Inflammatory macrophage treated with lipopolysaccharide for 4 hours (primary cell): ENCODE measurements at places on chromosomes 4 and X.

- DNase-seq = no peak
Observed at GRCh38 chrX:46144566-46144965, 400.7 kb downstream of the ZNF674 start.

DNA sequence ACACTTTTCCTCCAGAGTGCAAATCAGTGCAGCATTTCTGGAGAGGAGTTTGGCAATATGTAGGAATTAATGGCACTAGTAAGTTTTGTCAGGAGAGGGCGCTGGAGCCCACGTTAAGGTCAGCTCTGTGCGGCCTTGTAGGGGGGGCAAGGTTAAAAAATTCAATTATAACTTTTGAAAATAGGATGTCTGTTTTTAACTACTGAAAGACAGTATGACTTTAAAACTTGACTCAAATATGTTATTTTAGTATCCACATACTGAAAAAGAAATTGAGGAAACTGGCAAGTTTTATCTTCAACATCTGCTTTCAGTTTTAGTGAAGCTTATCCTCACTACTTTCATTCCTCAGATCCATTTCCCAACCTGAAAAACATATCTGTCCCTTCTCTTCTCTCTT, 30.9 kb upstream of the HSD17B13 start:
- peak; percentile 14 for DNase-seq

DNA sequence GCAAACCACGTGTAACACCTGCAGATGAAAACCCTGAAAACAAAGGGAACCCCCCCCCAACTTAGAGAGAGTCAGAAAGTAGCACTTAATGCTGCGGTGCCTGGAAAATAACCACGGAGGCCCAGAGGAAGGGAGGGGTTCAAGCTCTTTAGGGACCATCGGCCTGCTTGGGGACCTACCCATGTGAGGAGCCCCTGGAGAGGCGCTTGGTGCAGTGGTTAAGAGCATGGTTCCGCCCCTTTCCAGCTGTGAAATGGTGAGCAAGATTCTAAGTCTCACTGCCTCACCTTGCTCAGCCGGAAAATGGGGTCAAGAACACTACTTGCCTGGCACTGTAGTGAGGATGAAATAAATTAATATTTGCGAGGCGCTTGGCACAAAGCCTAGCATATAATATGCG, 13.8 kb downstream of the SLC25A5 start:
- no peak for DNase-seq

GRCh38 chr4:96698831-96699230, 858.9 kb downstream of the PDHA2 start:
- DNase-seq = no peak

GRCh38 chrX:54007682-54008081, 36.6 kb downstream of the PHF8 start:
- DNase-seq = peak; percentile 1

- DNase-seq = no peak
Observed at GRCh38 chr4:76821641-76822040, 76.3 kb downstream of the SOWAHB start.

DNA sequence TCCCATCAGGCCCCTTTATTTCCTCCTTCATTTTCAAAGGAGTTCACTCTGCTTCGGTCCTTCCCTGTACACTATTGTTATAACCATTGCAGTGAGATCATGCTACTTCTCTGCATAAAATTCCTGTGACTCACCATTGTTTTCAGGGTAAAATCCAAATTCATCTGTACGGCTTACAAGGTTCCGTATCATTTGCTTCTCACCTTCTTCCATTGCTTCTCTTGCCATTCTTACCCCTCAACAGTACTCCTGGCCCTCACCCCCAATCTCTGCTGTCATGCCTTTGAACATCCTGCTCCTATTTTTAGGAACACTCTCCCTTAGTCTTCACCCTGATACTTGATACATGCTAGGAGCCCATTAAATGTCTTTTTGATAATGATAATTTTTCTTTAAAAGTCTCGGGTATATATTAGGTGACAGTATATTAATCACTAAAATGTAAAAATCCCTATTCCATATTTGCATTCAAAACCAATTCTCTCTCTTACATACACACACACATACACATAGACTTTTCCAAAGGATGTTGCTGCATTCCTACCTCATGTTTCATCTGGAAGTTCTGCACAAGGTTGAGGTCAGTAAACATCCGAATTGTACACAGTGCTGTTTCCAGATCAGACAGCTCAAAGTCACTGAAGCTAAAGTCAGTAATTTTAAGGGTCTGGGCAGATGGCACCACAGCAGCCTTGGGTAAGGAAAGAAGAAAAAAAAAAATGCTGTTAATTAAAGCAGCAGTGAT, 103.4 kb downstream of the PDE5A start:
- no peak for DNase-seq

DNA sequence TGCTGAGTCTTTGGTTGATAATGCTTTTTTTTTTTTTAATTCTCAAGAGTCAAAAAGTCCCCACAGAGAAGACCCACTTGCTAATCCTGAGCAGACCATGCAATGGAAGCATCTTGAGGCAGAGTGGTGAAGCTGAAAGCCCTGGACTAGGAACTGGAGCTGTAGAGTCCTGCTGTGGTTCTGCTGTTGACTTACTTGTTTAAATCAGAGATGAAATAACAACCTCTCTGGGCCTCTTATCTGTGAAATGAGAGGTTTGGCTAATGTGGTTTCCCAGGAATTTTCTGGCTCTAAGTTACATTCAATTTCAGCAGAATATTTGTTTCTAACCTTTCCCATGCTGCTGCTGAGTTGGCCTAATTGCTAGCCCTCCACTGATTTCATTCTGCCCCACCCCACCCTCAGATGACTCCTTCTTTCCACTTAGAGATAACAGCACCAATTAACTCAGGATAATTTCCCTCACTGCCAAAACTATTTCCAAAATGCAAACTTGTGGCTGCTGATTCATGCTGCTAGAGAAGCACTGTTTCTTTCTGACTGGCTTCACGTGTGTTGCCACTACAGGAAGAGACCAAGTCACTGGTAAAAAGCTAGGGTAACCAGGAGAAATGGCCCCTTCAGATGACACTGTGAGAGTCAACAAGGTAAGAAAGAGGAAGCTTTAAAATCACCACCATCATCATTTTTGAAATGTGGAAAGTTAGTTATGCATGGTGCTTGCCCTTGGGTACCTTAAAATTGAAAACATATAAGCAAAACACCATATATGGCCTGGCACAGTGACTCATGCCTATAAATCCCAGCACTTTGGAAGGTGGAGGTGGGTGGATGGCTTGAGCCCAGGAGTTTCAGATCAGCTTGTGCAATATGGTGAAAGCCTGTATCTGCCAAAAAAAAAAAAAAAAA, 326.4 kb downstream of the DCHS2 start:
- DNase-seq = no peak

DNA sequence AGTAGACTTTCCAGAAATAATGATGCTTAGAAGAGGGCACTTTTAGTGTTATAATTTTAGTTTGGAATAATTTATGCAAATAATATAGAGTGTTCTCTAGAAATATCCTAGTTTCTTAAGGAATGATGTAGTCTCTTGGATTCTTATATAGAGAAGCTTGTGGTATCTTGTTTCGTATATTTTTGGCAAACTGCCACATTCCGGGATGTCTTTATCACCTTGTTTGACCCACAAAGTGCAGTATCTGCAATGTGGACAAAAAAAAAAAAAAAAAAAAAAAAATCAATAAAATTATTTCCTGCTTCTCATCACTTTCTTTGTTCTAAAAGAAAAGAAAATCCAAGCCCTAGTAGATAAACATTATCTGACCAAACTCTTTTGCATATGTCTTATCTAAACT, 1577.7 kb upstream of the TENM3 start:
- no peak for DNase-seq
